ENCODE measurements at places on chromosomes 2 and 18.

DNA sequence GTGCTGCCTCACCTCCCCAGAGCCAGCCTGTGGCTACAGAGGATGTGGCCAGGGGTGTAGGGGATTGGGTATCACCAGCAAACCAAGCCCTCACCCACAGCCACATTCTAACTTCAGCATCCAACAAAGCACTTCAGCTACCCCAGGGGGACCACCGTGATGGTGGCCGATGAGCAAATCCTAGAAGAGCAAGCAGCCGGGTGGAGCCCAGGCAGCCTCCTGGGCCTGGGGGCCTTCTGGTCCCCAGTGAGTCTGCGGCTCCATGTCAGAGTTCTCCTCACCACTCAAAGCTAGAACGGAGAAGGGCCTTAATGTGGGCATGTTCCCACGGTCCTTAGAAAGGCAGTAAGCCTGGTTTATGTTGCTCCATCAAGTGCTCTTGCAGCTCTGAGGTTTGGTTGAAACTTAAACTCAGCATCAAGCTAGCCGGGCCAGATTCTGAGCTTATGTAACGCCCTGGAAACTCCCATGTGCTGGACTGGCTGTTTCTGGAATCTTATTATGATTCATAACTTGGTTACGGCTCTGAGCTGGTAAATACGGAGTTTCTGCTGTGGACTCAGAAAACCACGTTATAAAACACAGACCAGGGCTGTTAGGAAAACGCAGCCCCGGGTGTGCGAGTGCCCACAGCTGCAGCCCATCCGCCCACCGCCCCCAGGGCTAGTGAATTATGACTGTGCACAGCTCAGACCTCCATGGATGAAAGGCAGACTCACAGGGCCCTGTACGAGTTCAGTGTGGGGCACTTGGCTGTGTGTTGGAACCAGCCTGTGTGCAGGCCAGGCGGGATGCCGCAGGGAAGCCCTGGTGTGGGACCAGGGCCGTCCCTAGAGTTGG is 99.8 kb downstream of the SEPTIN10 start:
- H3K27ac ChIP-seq: no peak overlapping the region
- H3K27me3 ChIP-seq: no peaks in the 10 kb centered on the region
- H3K36me3 ChIP-seq: no peaks in the 10 kb centered on the region
- H3K4me1 ChIP-seq: peaks cover 14% of the 10 kb centered on the region
- DNase-seq: no peak

DNA sequence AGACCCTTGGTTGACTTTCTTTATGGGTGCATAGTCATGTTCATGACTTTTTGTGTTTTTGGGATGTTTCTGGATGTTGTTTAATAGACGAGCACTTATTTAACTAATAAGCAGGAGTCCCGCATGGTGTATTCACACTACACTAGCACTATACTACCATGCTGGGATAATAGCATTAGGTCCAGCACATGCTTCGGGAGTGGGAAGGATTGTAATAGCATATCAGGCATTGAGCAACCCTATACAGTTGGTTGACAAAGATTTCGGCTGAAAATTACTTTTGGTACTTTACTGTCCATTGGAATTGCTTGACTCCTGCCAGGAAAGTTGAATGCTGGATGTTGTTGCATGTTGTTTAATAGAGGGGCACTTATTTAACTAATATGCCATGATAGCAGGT is 2.8 kb downstream of the SH3RF3 start:
- no peak overlapping the region for H3K4me3 ChIP-seq
- H3K27ac ChIP-seq: no peak overlapping the region
- no peak for DNase-seq
- H3K4me1 ChIP-seq: peaks cover 6% of the 10 kb centered on the region

GRCh38 chr2:136250131-136250530 is 132.2 kb upstream of the CXCR4 start:
- DNase-seq: no peak
- no peak overlapping the region for H3K27ac ChIP-seq
- H3K36me3 ChIP-seq: no peaks in the 10 kb centered on the region
- no peak overlapping the region for H3K4me3 ChIP-seq
- no peaks in the 10 kb centered on the region for H3K27me3 ChIP-seq
- H3K4me1 ChIP-seq: peaks cover 8% of the 10 kb centered on the region

DNA sequence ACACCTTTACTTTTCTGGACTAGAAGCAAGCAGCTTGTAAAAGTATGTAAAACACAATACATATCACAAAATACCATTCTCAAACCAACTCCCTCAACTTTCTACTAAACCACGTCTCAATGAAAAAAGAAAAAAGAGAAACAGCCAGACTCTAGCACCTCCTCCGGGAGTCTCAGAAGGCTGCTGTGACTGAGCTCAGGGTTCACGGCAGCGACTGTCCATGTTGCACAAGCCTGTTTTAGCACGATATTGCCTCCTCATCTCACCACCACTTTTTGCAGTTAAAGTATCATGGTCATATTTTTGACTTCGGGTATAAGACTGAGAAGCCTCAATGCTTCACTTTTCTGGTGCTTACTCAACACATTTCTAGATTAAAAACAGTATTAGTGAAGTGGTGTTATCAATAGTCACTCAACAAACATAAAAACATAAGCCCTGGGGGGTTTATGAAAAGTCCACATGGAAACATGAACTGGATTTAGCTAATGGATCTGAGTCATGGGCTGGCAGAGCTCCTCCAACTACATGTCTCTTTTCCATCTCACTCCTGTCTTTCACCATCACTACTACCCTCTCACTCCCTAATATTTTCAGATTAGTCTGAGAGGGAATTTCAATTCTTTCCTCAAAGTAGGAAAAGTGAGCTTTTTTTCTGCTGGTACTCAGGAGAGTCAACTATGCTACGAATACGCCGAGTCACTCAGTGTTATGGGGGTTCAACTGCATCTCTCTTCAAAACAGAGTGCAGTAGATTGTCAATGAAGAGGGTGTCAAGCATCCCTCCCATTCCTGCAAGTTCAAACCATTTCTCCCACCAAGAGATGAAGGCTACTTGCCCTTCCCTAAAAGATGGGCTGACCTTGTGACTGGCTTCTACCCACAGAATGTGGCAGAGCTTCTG is 113.7 kb downstream of the OSR1 start:
- H3K4me3 ChIP-seq: no peak overlapping the region
- no peaks in the 10 kb centered on the region for H3K36me3 ChIP-seq
- H3K27me3 ChIP-seq: no peaks in the 10 kb centered on the region
- no peak for DNase-seq

DNA sequence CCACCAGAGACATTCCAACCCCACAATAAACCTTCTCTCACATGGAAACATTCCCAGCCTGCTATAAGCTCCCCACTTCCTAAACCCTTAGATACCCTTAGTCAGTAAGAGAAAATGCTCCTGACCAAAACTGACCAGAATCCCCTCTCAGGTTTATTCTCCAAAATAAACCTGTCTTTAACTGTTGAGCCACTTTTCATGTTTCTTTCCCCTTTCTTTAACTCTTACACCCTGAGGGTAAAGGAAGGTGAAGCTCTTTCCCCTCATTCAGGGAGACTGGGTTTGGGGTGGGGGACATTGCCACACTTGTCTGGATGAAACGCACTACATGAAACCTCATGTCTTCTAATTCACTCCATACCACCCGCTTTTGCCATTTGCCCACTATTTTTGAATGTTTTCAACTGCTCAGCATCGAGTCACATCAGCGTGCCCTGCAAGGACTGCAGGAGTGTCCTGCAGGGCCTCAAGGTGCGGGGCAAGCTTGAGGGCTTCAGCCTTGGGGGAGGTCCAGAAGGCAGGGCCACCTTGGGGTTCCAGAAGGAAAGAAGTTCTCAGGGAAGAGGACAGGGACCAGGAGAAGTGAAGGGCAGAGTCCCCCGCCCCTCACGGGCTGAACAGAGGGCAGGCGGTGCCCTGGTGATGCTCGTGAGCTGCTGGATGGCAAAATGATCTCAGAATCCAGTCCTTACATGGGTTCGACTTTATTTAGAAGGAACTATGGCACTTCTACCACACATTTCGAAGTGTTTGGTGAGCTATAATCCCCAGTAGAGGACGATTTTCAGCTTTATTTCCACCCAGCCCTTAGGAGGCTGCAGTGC is 4.2 kb upstream of the SP140L start:
- peaks cover 66% of the 10 kb centered on the region for H3K4me1 ChIP-seq
- no peaks in the 10 kb centered on the region for H3K36me3 ChIP-seq
- no peak for DNase-seq
- no peaks in the 10 kb centered on the region for H3K27me3 ChIP-seq
- H3K4me3 ChIP-seq: no peak overlapping the region

- H3K4me3 ChIP-seq: no peak overlapping the region
- H3K27me3 ChIP-seq: no peaks in the 10 kb centered on the region
- no peak for DNase-seq
- H3K4me1 ChIP-seq: peaks cover 55% of the 10 kb centered on the region
Measured at GRCh38 chr2:98759338-98759737, 28.4 kb upstream of the MGAT4A start.

DNA sequence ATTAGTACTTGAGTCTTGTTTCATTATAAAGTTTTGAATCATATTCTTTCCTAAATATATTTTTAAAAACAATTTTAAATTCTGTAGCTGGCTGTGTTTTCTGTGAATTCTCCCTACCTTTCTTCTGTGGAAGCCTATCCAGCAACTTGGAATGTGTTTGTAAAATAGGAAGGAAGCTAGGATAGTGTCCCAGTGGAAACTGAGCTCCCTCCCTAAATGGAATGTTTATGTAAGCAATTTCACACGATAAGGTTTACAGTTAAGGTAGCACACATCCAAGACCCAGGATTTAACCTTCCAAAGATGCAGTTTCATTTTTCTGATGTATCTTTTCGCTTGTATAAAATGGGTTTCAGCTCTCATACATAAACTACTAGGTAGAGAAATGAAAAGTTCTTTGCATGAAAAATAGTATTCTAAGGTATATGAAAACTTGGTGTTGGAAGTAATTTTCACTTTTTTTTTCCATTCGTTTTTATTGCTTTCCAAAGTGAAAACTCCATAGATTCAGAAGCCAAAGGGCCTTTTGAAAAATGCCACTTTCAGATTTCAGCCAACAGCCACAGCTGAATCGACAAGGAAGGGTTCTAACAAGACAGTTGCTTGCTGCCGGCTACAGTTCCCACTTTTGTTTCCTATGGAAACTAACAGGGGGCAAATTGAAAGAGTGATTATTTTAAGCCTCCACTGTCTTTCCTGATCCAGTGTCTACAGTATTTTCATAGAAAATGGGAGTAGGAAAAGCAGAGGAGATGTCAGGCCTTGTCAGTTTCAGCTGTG is 405.1 kb upstream of the POU3F3 start:
- peaks cover 4% of the 10 kb centered on the region for H3K36me3 ChIP-seq
- H3K4me3 ChIP-seq: no peak overlapping the region
- no peaks in the 10 kb centered on the region for H3K4me1 ChIP-seq
- DNase-seq: no peak
- no peak overlapping the region for H3K27ac ChIP-seq

GRCh38 chr2:203820969-203821368 is 46.6 kb upstream of the CTLA4 start:
- no peaks in the 10 kb centered on the region for H3K36me3 ChIP-seq
- no peak for DNase-seq
- no peak overlapping the region for H3K27ac ChIP-seq
- H3K4me3 ChIP-seq: no peak overlapping the region

GRCh38 chr2:113105047-113105785 is 22.2 kb upstream of the IL1RN start:
- H3K4me3 ChIP-seq: no peak overlapping the region
- no peak for DNase-seq
- H3K36me3 ChIP-seq: no peaks in the 10 kb centered on the region
- no peak overlapping the region for H3K27ac ChIP-seq
- no peaks in the 10 kb centered on the region for H3K4me1 ChIP-seq
- H3K27me3 ChIP-seq: no peaks in the 10 kb centered on the region

DNA sequence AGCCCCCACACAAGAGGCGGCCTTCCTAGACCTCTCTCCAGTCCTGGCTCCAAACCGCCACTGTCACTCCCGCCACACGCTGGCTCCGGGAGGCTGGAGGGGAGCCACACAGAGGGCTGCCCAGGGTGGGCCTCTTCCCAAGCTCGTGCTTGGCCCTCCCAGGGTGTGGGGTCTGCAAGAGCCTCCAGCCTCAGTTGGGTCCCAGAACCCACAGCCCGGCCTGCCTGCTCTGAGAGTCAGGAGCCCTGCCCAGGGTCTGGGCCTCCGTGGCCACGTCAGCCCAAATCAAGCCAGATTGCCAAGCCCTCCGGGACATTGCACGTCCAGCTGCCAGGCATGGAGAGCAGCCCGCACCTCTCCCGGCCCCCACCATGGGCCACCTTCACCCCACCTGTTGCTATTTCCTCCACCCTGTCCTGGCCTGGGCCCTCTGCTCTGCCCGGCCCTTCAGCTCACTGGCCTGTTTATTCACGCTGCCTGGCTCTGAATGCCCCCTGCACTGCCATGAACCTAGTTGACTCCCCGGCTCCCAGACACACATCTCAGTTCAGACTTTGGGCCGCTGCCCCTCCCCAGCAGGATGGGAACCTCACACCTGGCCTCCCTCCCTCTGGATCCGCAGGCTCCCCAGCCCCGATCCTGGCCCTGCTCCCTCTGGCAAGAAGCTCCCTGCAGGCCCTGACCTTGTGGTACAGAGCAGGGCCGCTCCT is 61.0 kb downstream of the BIN1 start:
- no peak overlapping the region for H3K27ac ChIP-seq
- peaks cover 27% of the 10 kb centered on the region for H3K36me3 ChIP-seq
- H3K27me3 ChIP-seq: no peaks in the 10 kb centered on the region
- DNase-seq: no peak

DNA sequence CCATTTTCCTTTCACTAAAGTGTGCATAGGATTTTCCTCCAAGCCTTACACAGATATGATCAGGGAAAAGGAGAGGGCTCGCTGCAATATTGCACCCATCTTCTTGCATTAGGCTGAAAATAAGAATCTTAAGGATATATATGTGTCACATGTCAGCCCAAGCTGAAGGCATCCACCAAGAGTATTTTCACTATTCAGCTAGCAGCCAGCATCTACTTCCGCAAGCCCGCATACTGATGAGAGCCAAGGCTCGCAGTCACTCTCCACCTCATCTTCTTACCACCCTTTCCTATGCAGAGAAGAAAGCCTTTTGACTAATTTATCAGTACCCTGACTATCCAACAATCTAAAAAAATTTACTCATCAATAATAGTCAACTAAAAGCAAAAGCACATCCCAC is 6.1 kb downstream of the TMEM163 start:
- H3K4me1 ChIP-seq: peaks cover 2% of the 10 kb centered on the region
- no peak for DNase-seq
- no peaks in the 10 kb centered on the region for H3K36me3 ChIP-seq
- no peak overlapping the region for H3K4me3 ChIP-seq

DNA sequence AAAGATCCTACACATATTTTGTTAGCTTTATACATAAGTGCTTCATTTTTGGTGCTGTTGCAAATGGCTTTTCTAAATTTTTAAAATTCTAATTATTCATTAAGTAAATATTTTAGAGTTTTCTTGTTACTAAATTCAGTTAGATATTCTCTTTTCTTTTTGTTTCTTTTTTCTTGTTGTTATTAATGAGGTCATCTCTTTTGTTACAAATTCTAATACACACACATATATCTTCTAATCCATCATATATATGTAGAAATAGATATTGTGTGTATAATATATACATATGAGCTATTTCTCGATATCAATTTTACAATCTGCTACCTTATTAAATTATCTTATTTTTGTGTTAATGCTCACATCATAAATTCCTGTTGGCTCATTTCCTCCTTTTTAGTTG is 255.9 kb downstream of the GALR1 start:
- no peak for DNase-seq
- H3K27me3 ChIP-seq: no peaks in the 10 kb centered on the region
- H3K36me3 ChIP-seq: no peaks in the 10 kb centered on the region
- H3K4me1 ChIP-seq: no peaks in the 10 kb centered on the region
- H3K27ac ChIP-seq: no peak overlapping the region
